NCI-H1048 (cell line): ENCODE measurements at places on chromosomes 3 and 15.
A peak's percentile ranks its signal among the peaks of the same experiment; 100 is the strongest.

DNA sequence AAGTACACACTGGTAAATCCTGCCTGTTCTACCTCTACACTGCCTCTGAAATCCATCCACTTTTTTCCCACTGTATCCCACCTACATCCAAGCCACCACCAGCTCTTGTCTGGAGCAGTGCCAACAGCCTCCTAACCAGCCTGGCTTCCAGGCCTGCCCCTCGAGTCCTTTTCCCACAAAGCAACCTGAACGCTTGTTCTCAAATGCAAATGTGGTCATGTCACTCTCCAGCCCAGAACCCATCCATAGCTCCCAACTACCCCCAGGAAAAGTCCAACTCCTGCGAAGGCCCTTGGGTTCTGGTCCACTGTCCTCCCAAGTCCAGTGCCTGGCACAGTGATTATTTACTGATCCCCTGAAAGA is 83.8 kb downstream of the SEMA5B start:
- no peak for DNase-seq

DNA sequence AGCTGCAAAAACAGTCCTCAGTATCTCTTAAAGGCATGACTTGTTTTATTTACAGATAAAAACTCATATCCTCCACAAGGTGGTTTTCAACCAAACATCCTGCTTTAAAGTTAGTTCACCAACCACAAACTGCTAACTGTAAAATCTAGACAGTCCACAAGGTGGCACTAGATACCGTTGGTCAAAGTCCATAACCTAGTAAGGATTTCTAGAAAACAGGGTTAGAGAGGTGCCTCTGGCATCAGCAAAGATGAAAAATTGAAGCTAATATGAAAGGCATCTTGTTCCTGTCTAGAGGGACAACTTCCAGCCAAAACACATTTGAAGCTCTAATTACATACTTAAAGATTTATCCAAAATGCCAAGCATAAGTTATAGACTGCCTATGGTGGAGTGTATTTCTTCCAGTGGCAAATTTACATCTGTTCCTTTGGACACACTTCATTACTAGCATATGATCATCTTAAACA is 56.0 kb downstream of the ZMAT3 start:
- peak; percentile 38 for DNase-seq

- DNase-seq: no peak
These were observed 72.3 kb upstream of the THRB start for GRCh38 chr3:24566927-24567326.

GRCh38 chr15:88894348-88894818 is 961 bp downstream of the HAPLN3 start:
- DNase-seq: peak; percentile 49

- DNase-seq: no peak
These were observed 6.2 kb downstream of the TMEM39A start for GRCh38 chr3:119457246-119457645.

- no peak for DNase-seq
These were observed 3.5 kb upstream of the CPNE4 start for GRCh38 chr3:132038198-132038825.

GRCh38 chr15:71599418-71600151 is 210.8 kb upstream of the NR2E3 start:
- no peak for DNase-seq
